Right ventricle myocardium inferior (tissue), 1 donor: ENCODE measurements at places on chromosomes 13 and 19. TPM values are rescaled to one million over a fixed set of nuclear protein-coding genes. Genes with fewer than 3 reads are reported as not detected.

- no peak for DNase-seq
These were observed 8.4 kb downstream of the EPHX3 start for GRCh38 chr19:15223649-15224361.

DNA sequence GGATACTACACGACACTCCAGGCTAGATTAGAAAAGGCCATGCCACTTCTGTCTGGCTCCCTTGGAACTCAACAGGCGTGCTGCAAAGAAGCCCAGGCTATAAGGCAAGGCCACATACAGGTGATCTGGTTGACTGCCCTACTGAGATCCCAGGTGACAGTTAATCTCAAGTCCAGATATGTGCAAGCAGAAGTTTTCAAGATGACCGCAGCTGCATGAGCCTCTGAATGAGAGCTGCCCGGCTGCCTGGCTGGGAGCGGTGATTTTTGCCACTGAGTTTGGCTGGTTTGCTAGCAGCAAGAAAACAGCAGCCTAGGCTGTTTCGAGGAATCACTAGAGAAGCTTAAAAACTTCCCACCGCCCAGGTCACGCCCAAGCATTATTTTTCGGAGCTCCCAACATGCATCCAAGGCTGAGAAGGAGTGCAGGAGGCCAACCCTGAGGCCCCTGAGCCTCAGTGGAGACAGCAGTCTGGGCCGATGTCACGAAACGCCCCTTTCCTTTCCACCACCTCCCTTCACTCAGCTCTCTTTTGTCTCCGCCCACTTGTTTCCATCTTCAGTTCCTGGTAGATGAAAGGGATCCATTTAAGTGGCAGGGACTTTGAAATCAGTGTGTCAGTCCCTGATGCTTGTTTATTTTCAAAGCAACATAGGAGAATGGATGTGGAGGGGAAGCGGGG lies 14.0 kb upstream of the URI1 start:
- no peak for DNase-seq

- DNase-seq = no peak
These were observed 528.4 kb upstream of the NBEA start for GRCh38 chr13:34413538-34414210.

The ADGRE3 gene
- 0.11 TPM for total RNA-seq

- no peak for DNase-seq
These were observed 73.1 kb downstream of the ERICH6B start for GRCh38 chr13:45542391-45542790.

DNA sequence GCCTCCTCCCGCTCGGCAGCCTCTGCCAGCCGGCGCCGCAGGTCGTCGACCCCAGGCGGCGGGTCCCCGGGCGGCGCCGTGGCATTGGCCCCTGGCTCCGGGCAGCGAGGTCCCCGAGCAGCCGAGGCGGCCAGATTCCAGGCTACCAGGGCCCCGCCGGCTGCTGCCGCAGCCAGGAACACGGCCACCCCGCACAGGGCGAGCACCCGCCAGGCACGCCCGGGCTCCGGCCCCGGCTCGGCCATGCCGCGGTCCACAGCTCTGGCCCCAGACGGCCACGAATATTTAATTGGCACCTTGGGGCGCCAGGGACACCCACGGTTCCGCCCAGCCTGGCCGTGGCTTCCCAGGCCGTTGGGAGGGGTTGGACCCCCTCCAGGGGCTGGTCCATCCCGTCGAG lies at the start of gene CCDC194:
Gene CCDC194, minus strand, starts transcription at position 283 of the 400 bp plus-strand sequence. Its CDS starts 38 bp downstream, at position 245.
- DNase-seq = no peak

The SIGLEC6 gene
- 0.24 TPM for total RNA-seq

- DNase-seq = no peak
These were observed 1.5 kb downstream of the FUT1 start for GRCh38 chr19:48750771-48751504.

DNA sequence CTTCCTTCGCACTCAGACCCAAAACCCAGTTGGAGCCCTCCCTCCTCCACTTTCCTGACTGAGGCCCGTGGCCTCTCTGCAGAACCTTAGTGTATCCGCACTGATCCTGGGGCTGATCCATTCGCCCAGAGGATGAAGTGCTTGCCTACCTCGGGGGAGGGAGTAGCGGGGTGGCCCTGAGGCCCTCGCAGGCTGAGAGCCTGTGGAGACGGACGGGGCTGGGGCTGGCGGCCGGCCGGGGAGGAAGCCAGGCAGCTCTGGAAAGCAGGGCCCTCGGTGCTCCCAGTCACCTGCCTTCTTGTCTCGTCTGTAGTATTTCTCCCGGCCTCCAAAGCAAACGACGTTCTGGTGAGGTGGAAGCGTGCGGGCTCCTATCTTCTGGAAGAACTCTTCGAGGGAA lies 1.3 kb downstream of the PROZ start:
- DNase-seq = no peak

DNA sequence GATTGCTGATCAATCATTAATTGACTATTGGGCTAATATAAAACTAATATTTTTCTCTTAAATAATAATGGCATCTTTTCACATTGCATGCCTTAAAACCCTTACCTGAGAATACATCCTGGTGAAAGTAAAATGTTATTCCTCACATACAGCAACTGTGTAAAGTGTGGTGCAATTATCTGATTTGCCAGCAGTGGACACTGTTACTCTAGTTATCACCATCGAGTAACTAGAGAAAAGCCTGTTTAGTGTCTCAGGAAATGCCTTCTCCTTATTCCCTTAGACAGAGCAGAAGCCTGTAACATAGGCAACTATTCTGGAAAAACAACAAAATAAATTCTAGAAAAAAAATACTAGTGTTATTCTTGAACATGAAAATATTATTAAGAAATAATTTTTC lies 459.8 kb downstream of the FGF14 start:
- no peak for DNase-seq

DNA sequence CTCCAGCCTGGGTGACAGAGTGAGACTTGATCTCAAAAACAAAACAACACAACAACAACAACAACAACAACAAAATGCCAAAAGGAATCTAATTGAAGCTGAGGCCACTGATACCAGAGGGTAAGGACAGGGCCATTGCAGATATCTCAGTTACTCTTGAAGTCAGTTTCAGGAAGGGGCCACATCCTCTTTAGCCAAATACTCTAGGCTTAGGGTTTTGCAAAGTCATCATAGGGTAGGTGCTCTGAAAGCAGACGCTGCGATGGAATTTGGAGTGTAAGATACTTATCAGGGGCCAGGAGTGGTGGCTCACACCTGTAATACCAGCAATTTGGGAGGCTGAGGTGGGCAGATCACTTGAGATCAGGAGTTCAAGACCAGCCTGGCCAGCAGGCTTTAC lies 46.6 kb upstream of the UBAC2 start:
- DNase-seq = no peak

GRCh38 chr13:51324714-51325420 lies 14.6 kb upstream of the SERPINE3 start:
- DNase-seq = no peak

DNA sequence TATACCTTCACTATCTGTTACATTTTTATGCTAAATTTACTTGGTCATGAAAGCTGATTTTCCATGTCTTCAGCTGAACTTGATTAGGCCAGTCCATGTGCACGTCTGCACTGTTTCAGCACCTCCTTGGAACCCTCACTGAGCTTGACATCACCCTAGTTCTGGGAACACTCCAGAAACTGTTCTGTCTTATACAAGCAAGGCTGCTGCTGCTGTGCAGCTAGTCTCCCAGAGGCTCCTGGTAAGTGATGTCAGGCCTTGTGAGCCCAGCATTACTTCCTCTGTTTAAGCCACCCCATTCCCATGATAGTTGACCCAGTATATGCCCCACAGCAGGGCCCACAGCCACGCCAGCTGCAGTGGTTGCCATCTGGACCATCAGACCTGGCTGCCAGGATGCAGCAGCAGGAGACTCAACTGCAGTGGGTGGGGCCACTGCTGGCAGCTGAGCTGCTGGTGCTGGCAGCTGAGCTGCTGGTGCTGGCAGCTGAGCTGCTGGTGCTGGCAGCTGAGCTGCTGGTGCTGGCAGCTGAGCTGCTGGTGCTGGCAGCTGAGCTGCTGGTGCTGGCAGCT lies 90.5 kb upstream of the AKAP11 start:
- DNase-seq = no peak

DNA sequence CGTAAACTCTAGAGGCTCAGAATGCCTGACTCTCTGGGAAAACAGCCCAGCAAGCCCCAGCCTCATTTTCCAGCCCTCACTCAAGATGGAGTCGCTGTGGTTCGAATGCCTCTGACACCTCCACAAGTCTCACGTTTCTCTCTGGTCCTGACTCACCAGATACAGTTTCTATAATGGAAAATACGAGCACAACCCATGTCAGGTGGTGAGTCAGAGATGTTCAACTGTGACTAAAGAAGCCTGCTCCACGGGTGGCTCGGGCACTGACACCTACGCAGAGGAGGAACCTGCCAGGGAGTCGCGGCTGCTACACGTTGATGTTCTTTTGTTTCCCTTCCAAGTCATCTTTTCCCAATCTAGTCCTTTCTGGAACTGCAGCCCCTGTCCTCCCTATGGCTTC lies 87.1 kb upstream of the STK24 start:
- no peak for DNase-seq

GRCh38 chr13:91117351-91117750 lies 230.1 kb upstream of the MIR17HG start:
- DNase-seq = no peak

DNA sequence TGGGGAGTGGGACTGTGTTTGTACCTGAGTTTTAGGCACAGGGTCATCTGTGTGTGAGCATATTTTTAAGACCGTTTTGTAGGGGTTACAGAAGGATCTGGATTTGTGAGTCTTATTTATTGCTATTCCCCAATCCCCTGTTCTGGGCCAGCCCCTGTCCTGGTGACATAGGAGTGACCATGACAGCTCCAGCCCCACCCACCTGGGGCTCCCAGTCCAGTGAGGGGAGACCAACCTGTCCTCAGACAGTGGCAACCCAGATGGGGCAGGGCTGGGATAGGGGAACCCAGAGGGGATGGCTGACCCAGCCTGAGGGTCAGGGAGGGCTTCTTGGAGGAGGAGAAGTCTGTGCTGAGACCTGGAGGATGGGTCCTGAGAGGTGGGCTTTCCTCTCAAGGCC lies 10.7 kb downstream of the TMEM160 start:
- no peak for DNase-seq

The GIPC3 gene
- 2.7 TPM for total RNA-seq

- no peak for DNase-seq
These were observed 6.1 kb upstream of the C13orf46 start for GRCh38 chr13:113979791-113980471.

DNA sequence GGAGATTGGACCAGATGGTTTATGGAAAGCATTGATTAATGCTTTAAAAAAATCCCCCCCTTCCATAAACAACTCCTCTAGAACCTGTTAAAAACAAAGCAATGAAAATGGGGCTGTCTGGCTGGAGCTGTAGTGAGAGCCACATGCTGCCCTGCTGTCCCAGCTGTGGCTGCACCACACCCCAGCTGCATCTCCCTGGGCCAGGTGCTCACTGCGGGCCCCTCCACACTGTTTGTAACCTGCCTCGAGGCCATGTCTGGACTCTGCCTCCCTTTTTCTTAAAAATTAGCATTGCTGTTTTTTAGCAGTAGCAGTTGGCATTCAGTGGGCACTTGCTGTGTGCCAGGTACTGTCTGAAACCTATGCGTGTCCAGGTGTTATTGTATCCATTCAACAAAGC lies 15.2 kb upstream of the F2RL3 start:
- DNase-seq = no peak

- DNase-seq = no peak
These were observed 18.6 kb downstream of the PRR12 start for GRCh38 chr19:49609499-49610092.

- no peak for DNase-seq
These were observed 1.6 kb downstream of the WDR88 start for GRCh38 chr19:33133438-33134031.

DNA sequence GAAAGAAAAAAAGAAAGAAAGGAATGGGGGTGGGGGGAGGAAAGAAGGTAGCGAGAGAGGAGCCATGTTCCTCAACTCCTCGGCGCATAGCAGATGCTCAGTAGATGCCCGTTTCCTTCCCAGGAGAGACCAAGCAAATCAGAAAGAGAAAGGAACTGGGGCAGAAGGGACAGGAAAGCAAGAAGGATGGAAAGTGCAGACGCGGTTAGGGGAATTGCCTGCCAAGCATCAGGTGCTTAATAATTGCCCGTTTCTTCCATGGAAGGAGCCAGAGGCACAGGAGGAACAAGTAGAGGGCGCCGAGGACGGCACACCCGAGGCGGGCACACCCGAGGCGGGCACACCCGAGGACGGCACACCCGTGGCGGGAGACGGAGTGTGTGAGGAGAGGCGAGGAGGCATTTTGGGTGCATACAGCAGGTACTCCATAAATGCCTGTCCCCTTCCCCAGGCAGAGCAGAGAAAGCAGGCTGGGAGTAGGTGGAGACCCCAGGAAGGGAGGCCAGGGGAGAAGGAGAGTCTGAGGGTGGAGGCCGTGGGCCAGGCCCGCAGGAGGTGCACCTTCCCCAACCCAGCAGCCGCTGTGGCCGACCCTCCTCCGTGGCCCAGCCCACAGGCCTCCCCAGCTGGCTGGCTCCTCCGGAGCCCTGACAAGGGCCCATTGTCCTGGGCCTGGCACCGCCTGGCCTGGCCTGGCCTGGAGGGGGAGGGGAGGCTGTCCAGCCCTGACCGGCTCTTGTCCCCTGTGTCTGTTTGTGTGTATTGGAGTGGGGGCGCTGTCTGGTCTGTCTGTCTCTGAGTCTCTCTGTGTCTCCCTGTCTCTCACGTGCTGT lies 14.6 kb downstream of the JOSD2 start:
- DNase-seq = peak; percentile 79

- peak; percentile 90 for DNase-seq
These were observed 4.9 kb downstream of the HRC start for GRCh38 chr19:49150106-49150943.

The PEAK3 gene
- 0.68 TPM for total RNA-seq

DNA sequence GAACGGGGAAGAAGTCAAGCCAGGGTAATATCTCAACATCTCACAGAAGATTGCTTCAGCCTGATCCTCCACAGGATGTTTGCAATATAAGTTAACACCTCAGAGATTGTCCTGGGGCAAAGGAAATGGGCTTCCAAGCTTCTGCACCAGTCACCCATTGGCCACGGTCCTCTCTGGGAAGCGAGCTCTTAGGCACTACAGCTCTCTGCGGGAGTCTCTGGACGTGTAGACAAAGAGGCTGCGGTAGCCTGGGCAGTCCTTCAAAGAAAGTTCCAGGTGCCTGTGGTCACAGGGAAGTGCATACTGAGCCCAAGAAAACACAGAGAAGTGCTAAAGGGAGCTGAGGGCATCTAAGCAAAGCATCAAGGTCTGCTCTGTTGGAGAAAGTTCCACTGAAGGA lies 805.7 kb downstream of the DIAPH3 start:
- no peak for DNase-seq

- DNase-seq = no peak
These were observed 826.0 kb upstream of the PRR20A start for GRCh38 chr13:56314765-56315164.
